CD4-positive, alpha-beta T cell treated with Interleukin-21 for 1 hour (primary cell): ENCODE measurements at places on chromosomes 2 and 18.

DNA sequence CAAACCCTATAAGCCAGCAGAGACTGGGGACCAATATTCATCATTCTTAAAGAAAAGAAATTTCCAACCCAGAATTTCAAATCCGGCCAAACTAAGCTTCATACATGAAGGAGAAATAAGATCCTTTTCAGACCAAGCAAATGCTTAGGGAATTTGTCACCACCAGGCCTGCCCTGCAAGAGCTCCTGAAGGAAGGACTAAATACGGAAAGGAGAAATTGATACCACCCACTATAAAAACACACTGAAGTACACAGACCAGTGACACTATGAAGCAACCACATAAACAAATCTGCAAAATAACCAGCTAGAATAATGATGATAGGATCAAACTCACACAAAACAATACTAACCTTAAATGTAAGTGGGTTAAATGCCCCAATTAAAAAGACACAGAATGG lies 22.4 kb downstream of the NPHP1 start:
- no peak for DNase-seq

DNA sequence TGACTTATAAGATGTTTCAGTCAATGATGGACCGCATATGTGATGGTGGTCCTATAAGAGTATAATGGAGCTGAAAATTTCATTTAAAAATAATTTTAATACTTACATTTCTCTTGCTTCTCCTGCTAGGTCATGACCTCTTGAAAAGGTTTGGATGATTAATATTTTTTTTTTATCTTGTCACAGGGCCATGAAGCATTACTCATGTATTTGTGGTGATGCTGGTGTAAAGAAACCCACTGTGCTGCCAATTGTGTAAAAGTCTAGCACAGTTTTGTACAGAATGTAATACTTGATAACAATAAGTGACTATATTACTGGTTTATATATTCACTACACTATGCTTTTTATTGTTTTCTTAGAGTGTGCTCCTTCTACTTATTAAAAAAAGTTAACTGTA lies 124.2 kb upstream of the CELF4 start:
- no peak for DNase-seq

- DNase-seq = no peak
These were observed 42.7 kb downstream of the SMAD4 start for GRCh38 chr18:51072586-51073313.

DNA sequence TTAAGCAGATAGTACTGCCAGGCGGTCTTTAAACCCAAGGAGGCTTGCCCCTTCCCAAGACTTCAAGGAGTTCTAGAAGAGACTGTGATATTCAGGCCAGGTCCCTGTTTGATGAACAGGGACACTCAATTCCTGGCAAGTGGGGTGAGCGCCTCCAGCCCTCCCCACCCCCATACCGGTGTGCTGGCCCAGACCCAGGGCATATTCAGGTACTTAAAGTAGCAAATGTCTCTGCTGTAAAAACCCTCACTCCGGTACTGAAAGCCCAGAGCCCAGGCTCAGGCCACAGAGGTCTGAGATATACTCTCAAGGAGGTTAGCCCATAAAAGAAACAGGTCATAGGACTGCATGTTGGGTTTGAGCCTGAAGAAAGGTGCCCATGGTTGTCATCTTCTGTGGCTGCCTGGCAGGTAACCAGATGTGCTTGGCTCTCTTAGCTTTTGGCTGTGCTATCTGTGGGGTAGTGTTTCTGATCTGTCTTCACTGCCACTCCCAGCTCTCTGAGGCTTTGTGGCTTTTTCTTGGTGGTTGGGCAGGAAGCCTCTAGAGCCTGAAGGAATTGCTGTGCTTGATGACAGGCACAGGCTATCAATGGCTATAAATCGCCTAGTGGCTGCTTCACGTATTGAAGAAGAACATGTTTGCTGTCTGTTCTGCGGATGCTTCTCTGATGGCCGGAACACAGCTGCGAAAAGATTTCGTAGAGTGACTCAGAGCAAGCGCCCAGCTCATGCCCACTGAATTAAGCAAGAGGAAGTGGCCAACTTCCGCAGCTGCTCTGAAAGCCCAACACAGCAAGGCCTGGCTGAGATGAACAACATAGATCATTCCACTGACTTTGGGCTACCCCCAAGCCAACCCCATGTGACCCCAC lies 63.3 kb upstream of the ALPP start:
- DNase-seq = peak; percentile 85

DNA sequence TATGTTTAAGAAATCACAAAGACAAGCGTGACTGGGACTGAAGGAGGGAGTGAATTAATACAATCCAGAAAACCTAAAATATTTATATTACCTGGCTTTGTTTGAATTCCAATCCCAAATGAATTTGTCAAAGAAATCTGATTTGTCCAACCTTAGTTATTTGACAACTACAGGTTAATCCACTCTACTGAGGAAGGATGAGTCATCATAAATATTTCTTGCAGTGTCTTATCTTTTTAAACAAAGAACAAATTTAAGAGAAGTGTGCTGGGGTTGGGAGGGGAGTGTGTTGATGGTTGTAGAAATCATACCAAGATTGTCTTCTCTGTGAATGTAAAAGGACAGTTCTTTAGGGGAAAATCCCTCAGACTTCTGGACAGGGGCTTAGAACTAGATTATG lies 1106.3 kb upstream of the SLC39A10 start:
- DNase-seq = no peak

DNA sequence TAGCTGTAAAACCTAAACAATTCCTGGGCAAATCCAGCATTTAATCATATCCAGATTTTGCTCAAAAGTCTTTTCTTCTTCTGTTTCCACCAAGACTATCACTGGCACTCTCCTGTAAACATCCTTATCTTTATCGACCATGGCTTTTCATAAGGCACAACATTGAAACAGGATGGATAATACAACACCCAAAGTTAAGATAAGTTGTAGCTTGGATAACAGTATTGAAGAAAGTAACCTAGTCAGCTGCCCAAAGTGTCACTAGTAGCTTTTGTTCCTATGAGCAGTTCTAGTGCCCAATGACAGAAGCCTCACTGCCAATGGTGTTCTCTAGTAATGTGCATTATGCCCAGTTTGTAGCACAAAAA lies 22.3 kb downstream of the CCBE1 start:
- no peak for DNase-seq

GRCh38 chr2:127456960-127457359 lies 38.7 kb downstream of the PROC start:
- no peak for DNase-seq

DNA sequence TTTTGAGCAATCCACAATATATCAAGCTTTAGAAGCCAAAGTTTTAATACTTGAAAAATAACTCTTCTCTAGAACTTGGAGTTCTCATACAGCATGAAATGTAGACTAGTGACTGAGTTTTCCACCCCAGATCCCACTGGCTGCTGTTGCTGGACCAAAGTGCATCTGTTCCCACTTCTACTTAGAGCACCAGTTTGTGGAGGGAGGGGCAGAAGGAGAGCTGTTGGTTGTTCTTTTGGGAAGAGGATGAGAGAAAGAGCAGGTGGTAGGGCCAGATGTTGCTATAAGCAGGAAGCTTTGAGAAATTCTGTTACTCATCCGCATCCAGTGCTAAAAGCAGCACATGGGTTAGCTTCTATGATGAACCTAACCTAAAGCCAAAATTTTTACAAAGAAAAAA lies 59.0 kb downstream of the MBD2 start:
- DNase-seq = no peak

DNA sequence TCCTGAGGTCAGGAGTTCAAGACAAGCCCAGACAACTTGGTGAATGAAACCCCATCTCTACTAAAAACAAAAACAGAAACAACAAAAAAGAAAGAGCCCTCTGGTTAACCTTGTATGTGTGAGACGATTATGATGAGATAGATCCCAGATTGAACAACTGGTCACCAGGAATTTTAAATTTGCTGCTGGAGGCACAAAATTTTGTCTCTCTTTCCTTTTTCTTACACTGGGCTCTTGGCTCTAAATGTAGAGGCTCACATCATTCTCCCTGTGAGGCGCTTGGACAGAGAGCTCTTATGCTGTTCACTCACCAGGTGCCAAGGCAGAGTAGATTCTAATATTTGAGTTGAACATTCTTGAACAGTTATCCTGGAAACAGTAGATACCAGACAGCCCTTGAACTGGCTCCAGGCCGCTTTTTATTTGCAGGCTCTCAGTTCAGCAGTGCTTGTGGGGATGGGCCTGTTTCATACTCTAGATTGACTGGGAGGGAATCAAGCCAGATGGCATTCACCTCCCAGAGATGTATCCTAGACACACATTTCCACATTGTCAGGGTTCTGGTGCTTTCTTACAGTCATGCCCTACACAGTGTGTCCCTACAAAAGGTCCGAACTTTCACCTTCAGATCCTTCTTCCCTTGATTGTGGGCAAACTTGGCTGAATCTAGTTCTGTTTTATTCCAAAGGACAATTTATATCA lies 1159.6 kb downstream of the RPIA start:
- no peak for DNase-seq

DNA sequence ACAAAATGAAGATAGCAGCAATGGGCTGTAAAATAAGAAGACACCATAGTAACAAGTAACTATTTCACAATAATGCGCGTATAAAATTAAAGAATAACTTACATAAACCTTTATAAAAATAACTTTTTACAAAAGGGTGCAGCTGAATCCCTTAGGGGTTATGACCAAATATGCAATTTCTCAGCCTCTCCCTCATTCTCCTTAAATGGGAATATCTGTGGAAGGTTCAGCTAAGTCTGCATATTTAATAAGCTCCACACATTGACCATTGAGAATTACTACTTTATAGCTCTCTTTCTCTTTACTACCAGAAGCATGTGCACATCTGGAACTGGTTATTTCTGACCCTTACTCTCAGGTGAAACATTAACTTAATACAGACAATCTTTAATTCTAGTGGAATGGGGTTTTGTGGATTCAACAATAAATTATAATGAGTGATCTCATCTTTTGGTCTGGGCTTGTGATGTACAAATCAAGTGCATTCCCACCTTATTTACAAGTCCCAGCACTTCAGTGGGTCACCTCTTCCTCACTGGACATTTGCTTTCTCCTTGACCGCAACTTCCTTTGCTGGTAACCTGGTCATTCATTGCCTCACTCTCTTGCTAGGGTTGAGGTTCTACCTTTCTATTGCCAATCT lies 15.7 kb downstream of the ARHGAP15 start:
- DNase-seq = no peak

GRCh38 chr2:173715441-173715840 lies 249.7 kb downstream of the SP3 start:
- no peak for DNase-seq

- DNase-seq = no peak
These were observed 60.0 kb downstream of the MYO1B start for GRCh38 chr2:191304939-191305875.

DNA sequence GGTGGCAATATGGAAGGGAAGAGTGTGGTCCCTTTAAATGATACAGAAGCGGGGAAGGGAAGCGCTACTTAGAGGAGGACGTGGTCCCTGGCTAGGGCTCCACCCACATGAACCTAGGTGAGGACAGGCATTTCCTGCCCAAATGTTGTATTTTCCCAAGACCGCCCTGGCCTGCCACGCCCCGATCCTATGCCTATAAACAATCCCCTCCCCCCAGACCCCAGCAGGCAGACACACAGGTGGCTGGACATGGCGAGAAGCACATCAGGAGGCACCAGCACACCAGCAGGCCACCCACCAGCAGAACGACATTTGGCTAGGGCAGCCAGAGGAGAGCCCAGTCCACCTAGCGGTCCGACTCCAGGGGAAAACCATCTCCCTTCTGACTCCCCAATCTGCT lies 47.2 kb downstream of the METTL8 start:
- no peak for DNase-seq

DNA sequence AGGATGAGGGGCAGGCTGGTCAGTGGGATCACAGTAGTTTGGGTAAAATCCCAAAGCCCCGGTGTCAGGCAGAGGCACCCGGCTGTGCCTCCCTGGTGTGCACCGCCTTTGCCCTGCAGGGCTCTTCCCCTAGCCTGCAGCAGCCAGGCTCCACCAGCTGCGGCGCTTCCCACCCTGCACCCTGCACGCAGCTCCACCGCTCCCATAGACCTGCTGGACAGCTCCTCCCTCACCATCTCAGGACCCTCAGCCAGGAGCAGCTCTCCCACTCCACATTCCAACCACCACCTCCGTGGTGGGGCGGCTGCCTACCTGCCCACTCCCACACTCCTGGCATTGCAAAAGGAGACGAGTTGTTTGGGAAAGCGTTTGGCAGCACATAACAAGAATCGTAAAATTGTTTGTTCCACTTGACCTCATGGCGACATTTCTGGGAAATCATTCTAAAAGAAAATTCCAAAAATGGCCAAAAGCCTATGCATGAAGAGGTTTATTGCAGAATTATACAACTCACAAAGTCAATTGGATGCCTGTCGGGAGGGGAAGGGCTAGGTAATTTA lies 287.4 kb upstream of the HDAC4 start:
- DNase-seq = no peak

DNA sequence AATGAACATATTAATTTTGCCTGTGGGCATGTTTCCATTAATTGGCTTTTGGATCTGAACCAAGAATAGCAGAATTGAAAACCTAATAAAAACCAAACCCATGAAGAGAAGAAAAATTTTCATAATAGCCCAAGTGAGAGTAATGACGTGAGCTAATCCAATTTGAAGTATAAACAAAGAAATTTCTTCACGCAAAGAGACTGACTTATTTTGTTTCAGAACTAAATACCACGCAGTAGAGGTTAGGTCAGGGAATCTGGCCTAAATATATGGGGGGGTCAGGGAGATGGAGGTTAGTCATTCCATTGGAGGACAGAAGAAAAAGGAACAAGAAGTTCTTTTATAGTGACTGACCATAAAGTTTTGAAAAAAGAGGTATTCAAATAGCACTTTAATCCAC lies 94.1 kb upstream of the CYP1B1 start:
- no peak for DNase-seq

GRCh38 chr2:30311711-30312110 lies 80.4 kb downstream of the LBH start:
- no peak for DNase-seq

DNA sequence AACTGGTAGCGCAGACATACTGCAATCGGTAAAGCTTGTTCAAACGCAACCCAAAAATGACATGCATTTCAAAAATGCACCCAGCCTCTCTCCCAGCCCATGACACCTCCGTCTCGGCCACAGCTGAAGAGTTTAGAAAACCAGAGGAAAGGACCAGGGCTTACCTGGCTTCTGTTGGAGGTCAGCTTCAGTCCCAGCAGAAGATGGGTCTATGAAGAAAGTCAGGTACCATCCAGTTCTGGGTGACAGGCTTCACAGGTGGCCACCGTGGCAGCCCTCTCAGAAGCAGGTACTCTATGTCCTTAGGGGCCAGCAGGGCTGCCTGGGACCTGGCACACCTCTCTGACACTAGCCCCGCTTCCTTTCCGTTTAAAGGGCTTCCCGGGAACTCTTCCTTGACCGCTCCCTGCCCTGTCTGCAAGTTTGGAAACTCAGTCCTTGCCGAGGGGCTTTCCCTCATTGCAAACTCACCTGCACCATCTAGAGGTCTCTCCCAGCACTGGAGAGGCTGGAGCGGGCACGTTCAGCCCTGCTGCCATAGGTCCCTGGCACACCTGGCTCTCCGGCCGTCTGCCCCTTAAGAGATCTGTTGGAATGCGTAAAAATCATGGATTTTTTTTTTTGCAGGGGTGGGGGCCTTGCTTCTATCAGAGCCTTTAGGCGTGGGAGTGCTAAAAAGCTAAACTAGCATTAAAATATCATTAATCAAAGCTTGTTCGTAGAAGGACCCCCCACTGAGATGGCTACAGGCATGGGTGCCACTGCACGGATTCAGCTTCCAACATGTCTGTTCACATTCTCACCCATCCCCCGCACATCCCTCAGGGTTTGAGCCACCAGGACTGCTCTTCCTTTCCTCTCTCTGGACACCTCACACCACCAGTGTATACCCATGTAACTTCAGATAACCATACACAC lies at the start of gene EDAR:
Gene EDAR (minus strand): TSS at position 425 of the 918 bp plus-strand sequence. CDS start 58,206 bp downstream, outside the sequence.
- peak; percentile 60 for DNase-seq
